Iris pigment epithelial cell (primary cell): ENCODE measurements at places on chromosomes 13 and 19.

DNA sequence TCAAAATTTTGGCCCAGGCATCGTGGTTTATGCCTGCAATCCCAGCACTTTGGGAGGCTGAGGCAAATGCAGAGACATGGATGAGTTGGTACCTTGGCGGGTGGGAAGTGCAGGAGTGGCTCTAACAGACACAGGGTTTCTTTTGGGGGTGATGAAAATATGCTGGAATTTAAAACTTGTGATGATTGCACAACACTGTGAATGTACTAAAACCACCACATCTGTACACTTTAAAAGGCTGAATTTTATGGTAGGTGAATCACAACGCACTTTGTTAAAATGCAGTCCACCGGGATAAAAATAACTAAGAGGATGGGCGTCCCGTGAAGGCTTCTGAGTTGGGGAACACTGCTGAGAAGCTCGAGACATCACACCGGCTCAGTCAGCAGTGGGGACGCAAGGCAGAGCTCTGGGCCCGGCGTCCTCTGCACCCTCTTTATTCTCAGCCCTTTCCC, 47.1 kb downstream of the MLLT1 start:
- peak; percentile 88 for DNase-seq

DNA sequence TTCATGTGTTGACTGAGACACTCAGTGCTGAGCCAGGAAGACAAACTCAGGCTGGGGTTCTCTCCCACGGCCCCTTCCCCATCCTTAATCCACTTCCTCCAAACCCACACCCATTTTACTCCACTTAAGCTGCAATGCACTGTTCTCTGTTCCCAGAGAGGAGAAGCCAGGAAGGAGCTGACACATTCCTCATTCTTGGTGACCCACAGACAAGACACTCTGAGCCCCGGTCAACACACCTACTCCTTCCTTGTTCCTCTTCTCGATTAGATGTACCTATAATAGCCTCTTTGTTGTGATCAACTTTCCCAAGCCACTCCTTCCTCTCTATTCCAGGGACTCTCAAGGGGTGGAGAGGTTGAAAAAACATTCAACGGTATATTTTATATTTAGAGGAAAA, 47.1 kb downstream of the INSR start:
- DNase-seq, result no peak

DNA sequence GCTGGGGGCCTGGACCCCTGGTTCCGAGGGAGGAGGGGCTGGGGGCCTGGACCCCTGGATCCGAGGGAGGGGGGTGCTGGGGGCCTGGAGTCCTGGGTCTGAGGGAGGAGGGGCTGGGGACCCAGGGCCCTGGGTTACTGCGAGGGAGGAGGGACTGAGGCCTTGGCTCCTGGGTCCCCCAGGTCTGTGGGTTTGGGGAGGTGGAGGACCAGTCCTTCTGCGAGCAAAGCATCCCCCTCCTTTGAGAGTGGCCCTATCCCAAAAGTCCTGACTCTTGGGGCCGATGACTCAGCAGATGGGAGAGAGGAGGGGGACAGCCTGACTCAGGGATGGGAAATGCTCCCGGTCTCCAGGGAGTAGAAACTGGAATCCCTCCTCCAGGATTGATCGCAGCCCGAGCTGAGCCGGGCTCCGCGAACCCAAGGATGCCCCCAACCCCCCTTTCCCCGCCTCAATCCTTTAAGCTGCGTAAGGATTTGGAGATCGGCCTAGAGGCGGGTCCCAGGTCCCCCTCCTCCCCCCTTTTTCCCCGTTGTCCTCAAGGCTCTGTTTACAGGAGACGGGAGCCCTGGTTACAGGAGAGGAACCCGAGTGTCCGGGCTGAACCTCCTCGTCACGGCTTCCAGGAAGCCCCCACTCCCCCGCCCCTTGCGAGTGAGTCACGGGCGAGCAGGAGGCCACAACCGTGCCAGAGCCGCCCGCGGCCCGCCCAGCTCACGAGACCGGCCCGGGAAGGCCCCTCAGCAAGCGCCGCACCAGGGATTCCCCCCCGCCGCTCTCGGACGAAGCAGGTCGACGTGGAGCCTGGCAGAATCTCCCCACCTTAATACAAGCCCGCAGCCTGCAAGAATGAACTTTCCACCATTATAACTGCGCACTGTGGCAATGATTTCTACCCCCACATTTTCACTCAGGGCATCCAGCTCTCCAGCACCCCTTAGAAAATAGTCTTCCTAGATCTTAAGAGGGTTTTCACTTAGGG, 3.0 kb upstream of the ZFP36 start:
- DNase-seq, result peak; percentile 99

- peak; percentile 96 for DNase-seq
Measured at GRCh38 chr13:41061075-41061913, at the start of gene WBP4. WBP4 (plus strand) TSS chr13:41061509; CDS start chr13:41061674, 165 bp downstream.
